ENCODE measurements at places on chromosomes 12 and 14.
A peak's percentile ranks its signal among the peaks of the same experiment; 100 is the strongest.

- DNase-seq, result no peak
- peaks cover 51% of the 10 kb centered on the region for H3K4me1 ChIP-seq
- peak overlapping the region; percentile 71 for H3K27ac ChIP-seq
- H3K36me3 ChIP-seq, result peaks cover 90% of the 10 kb centered on the region
- no peaks in the 10 kb centered on the region for H3K27me3 ChIP-seq
- H3K4me3 ChIP-seq, result no peak overlapping the region
Observed at GRCh38 chr12:4296751-4297150, 23.2 kb downstream of the CCND2 start.

DNA sequence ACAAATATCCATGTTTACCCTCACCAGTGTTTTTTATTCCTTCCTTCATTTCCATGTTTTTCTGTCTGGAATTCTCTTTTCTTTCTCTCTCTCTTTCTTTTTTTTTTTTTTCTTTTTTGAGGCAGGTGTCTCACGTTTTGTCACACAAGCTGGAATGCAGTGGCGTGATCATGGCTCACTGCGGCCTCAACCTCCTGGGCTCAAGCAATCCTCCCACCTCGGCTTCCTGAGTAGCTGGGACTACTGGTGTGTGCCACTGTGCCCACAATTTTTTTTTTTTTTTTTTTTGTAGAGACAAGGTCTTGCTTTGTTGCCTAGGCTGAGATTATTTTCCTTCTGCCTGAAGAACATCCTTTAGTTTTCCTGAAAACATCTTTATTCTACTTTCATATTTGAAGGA lies 15.0 kb upstream of the AMIGO2 start:
- no peaks in the 10 kb centered on the region for H3K27me3 ChIP-seq
- peaks cover 9% of the 10 kb centered on the region for H3K36me3 ChIP-seq
- no peak overlapping the region for H3K27ac ChIP-seq
- H3K4me1 ChIP-seq, result peaks cover 36% of the 10 kb centered on the region
- no peak overlapping the region for H3K4me3 ChIP-seq
- DNase-seq, result no peak

- no peak overlapping the region for H3K27ac ChIP-seq
- H3K27me3 ChIP-seq, result peaks cover 7% of the 10 kb centered on the region
- no peak for DNase-seq
- H3K36me3 ChIP-seq, result no peaks in the 10 kb centered on the region
- no peaks in the 10 kb centered on the region for H3K4me1 ChIP-seq
- no peak overlapping the region for H3K4me3 ChIP-seq
Observed at GRCh38 chr14:90602088-90602687, 205.4 kb downstream of the CALM1 start.

- no peak for DNase-seq
- H3K27ac ChIP-seq, result no peak overlapping the region
Observed at GRCh38 chr14:90450667-90451066, 53.8 kb downstream of the CALM1 start.

DNA sequence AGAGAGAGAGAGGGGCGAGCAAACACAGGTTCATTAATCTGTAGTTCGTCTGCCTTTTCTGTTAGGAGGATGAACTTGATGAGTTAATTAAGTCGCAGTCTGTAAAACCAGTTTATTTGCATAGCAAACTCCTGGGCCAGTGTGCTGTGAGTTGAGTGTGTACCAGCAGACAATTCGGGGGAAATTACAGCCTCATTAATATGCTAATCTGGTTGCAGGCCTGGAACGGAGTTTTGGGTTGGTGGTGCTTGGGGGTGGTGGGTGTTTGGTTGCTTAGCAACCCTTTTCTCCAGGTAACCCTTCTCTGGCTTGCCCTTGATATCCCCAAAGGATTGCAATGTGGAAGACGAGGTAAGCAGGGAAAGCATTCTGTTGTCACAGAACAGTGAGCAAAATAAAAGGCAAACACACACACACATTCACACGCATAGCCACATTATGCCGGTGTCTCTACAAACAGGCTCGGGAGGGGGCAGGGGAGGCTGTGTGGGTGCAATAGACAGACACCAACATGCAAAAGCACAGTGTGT lies 29.2 kb upstream of the LHX5 start:
- peaks cover 26% of the 10 kb centered on the region for H3K27me3 ChIP-seq
- DNase-seq, result no peak
- no peaks in the 10 kb centered on the region for H3K4me1 ChIP-seq
- H3K4me3 ChIP-seq, result no peak overlapping the region
- H3K27ac ChIP-seq, result no peak overlapping the region

- no peak overlapping the region for H3K27ac ChIP-seq
- peaks cover 4% of the 10 kb centered on the region for H3K4me1 ChIP-seq
- H3K36me3 ChIP-seq, result no peaks in the 10 kb centered on the region
- DNase-seq, result no peak
- H3K4me3 ChIP-seq, result no peak overlapping the region
Observed at GRCh38 chr12:131049549-131050339, 96.0 kb downstream of the ADGRD1 start.

All from activated CD8-positive, alpha-beta T cell treated with anti-CD3 and anti-CD28 coated beads for 36 hours (primary cell).